CD8-positive, alpha-beta memory T cell (primary cell): ENCODE measurements at places on chromosomes 3 and 15.

GRCh38 chr3:33826688-33827087, 28.3 kb downstream of the PDCD6IP start:
- DNase-seq: no peak

DNA sequence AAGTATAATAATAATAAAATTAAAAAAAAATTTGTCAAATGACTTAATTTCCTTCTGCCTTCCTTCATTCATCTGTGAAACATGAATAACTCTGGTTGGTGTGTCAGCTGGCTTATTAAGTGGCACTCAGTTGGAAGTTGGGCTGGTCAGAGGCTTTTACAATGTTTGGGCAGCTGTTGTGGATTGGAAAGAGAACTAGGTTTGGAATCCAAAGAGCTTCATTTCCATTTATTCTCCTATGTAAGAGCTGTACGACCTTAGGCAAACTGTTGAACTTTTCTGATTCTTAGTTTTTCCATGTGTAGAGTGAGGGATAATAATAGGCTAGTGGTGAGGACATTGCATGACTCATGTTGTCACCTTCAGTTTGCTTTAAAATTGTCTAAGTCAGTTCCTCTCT, 606.7 kb downstream of the PDCD6IP start:
- no peak for DNase-seq

DNA sequence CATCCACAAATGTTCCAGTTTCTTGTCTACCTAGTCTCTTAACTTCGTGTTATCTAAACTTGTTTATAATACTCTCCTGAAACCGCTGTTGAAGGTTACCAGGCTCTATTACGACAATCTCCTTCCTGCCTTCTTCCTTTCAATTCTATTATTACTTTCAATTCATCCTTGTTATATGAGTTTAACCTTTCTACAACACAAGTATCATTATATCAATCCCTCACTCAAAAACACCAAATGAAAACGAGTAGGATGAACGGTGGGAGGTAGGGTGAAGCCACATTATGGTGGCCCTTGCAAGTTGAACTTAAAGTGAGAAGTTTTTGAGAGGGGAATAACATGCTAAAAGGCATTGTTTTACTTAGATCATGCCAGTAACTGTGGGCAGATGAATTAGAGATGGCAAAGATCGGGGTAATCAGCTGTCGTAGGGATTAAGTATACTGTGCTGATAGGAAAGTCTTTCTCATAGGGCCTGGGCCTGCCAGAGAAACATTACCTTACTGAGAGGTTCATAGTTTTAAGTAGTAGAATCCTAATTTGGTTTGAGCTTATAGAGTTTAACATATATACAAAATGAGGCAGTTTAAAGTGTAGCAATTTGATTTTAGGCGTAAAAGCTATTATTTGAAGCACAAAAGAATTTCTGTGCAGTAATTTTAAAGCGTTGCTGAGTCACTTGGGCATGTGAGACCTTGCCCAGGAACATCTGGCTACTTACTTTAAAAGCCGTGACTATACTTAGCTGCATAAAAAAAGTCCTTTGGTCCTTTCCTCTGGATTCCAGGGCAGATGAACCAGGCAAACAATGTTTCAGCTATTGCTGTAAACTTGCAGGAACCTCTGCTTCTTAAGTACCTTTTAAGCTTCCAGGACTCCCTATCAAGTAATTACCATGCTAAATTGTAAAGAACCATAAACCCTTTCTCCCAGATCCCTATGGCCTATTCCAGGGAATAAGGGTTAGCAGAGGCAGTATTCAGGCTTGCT, 3.3 kb upstream of the CEP97 start:
- DNase-seq: no peak

- DNase-seq: no peak
Measured at GRCh38 chr3:64163755-64164148, 61.5 kb downstream of the PRICKLE2 start.

DNA sequence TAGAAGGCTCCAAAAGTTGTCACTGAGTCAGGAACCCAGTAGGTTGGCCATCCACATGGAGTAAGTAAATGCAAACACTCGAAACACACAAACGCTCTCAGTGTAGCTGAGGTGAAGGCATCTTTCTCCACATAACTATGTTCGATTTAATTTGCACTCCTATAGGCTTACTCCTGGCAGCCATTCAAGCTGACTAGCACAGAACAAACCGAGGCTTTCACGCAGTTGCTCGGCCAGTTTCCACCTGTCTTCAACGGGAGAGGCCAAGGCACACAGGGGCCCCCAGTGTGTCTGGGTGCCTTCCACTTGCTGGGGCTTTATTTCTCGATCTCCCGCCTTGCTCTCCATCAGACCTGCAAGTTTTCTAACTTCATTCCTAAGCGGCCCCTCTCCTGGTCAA, 18.9 kb downstream of the RGMA start:
- DNase-seq: no peak

- peak; percentile 82 for DNase-seq
Measured at GRCh38 chr15:74545776-74546656, 5.0 kb downstream of the ARID3B start.
